Urinary bladder (tissue), 4 donors: ENCODE measurements at places on chromosomes 3 and 15. TPM values are rescaled to one million over a fixed set of nuclear protein-coding genes. Genes with fewer than 3 reads are reported as not detected.

The C3orf22 gene
- total RNA-seq = not detected

The HYAL2 gene
- 44.0 TPM for total RNA-seq

The ITPKA gene
- total RNA-seq = 0.37 TPM

The MED12L gene
- total RNA-seq = 3.1 TPM

The SLC22A13 gene
- total RNA-seq = 0.58 TPM

The KCNMB3 gene
- 6.6 TPM for total RNA-seq

The FGF7 gene
- 57.8 TPM for total RNA-seq

The SERPINI2 gene
- total RNA-seq = 3.9 TPM

The SMCO1 gene
- total RNA-seq = not detected

The ZDHHC19 gene
- not detected for total RNA-seq

The CEMIP gene
- total RNA-seq = 1.3 TPM

The BNC1 gene
- total RNA-seq = 0.37 TPM

The STAB1 gene
- total RNA-seq = 73.5 TPM

The RHCG gene
- 0.16 TPM for total RNA-seq

The EPB42 gene
- total RNA-seq = 1.8 TPM

The MYLK gene
- total RNA-seq = 1,524 TPM

The CLSTN2 gene
- 4.9 TPM for total RNA-seq

The SH2D7 gene
- not detected for total RNA-seq

The OIP5 gene
- 6.1 TPM for total RNA-seq

The TPRG1 gene
- total RNA-seq = 6.2 TPM

The P2RY13 gene
- 2.3 TPM for total RNA-seq

The VIPR1 gene
- total RNA-seq = 5.2 TPM

The GNB5 gene
- total RNA-seq = 25.5 TPM

The HTD2 gene
- 11.0 TPM for total RNA-seq

The GPR62 gene
- total RNA-seq = not detected

The CLDN18 gene
- not detected for total RNA-seq

The FAIM gene
- total RNA-seq = 23.1 TPM

The ADAMTSL3 gene
- total RNA-seq = 56.9 TPM

The NRROS gene
- 4.1 TPM for total RNA-seq

The MEIS2 gene
- 163 TPM for total RNA-seq

The PARP9 gene
- 30.1 TPM for total RNA-seq

The ZNF80 gene
- not detected for total RNA-seq

The FBXW12 gene
- 0.32 TPM for total RNA-seq
